Effector CD8-positive, alpha-beta T cell (primary cell): ENCODE measurements at places on chromosomes 7 and 10.

DNA sequence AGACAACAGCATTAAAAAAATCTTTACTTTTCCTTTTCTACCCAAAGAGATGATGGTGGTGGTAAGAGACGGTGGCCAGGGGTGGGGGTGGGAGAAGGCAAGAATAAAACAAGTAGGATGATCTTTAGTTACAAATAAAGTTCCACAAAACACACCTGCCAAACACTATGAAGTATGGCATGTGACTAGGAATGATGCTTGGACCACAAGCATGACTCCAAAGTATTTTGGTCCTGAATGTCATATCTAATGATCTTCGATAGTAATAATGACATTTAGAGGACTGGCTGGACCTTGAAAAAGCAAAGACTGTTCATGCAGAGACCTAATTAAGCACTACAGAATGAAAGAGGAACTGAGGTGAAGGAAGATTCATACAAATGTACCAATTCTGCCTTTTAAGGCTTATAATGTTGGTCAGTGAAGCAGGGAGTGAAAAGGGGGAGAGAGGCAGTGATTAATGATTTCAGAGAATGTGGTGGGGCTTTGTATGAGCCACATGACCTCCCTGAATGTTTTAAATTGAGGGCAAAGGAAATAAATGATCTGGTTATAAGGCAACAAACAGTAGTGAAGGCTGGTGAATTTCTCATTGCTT, 29.6 kb upstream of the DKK1 start:
- no peak for DNase-seq

GRCh38 chr7:135359615-135360014, 126.0 kb downstream of the STRA8 start:
- no peak for DNase-seq

GRCh38 chr7:22351329-22351692, 5.6 kb downstream of the RAPGEF5 start:
- no peak for DNase-seq

DNA sequence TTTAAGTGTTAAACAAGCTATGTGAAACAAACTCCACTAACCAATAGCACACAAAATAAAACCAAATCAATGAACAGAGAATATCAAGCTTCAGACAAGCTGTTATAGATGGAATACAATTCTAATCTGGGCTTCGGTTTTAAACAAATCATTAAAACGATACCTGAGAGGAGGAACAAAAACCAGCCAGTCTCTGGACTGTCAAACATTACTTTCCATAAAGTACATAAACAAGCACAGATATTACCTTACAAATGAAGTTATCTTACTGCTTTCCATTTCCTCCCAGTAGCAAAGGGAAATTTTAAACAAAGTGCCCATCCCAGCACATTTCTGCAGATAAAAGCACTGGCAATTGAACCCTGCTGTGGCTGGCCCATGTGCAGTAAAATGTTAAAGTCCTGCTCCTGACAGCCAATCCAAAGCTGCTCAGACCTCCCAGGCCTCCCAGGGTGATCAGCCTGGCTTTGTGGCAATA, 128.0 kb downstream of the NRCAM start:
- no peak for DNase-seq

DNA sequence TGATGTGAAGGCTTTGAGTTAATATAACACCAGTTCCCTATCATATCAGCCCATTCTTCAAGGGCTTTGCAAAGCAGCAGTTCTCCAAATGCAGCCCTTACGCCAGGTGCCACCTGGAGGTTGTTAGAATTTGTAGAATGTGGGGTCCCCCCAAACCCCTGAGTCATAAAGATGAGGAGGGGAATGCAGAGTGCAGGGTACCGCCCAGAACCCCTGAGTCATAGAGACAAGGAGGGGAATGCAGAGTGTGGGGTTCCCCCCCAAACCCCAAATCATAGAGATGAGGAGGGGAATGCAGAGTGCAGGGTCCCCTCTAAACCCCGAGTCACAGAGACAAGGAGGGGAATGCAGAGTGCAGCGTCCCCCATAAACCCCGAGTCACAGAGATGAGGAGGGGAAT, 605.8 kb downstream of the PTPRN2 start:
- DNase-seq: no peak

DNA sequence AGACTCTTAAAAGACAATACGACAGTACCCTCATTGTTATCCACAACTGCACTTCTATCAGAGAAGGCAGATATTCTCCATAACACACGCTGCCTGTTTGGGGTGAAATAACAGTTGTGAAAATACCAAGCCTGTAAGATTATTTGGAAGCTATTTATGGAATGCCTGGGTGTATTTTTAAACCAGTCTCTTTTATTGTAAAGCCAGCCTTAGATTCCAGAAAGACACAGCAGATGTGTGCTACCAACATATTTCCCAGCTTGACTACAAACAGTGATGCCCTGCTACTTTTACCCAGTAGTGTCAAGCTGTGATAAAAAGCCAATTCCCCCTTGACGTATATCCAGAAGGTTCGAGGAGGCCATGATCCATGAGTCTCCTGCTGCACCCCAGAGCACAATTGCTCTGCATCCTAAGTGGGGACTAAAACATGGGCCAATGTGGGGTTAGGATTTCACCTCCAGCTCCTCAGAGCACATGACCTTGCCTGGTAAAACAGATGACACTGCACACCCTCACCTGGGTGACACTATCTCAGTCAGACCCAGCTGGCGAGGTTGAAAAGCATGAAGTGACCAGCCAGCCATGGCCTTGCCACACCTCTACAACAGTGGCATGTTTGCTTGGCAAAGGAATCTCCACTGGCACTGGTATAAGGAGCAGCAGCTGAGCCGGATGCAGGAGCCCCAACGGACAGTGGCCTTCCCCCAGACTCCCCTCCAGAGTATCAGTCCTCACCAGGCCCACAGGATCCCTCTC, 62.2 kb downstream of the GFRA1 start:
- no peak for DNase-seq

DNA sequence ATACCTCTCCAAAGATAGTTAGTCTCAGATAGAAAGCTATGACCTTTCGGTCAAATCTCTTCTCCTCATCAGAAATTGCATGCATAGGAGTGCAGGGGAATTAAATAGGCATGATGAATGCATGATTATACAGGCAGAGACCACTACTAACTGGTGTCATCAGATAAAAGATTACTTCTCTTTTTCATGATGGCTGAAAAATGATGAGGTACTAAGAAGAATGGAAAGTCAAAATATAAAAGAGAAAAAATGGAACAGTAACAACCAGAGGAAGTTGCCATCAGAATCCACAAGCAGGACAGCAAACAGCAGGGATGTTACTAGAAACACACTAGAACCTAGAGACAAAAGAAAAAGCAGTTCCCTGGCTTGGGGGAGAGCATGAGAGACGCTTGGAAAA, 31.6 kb downstream of the CTTNBP2 start:
- DNase-seq: no peak

DNA sequence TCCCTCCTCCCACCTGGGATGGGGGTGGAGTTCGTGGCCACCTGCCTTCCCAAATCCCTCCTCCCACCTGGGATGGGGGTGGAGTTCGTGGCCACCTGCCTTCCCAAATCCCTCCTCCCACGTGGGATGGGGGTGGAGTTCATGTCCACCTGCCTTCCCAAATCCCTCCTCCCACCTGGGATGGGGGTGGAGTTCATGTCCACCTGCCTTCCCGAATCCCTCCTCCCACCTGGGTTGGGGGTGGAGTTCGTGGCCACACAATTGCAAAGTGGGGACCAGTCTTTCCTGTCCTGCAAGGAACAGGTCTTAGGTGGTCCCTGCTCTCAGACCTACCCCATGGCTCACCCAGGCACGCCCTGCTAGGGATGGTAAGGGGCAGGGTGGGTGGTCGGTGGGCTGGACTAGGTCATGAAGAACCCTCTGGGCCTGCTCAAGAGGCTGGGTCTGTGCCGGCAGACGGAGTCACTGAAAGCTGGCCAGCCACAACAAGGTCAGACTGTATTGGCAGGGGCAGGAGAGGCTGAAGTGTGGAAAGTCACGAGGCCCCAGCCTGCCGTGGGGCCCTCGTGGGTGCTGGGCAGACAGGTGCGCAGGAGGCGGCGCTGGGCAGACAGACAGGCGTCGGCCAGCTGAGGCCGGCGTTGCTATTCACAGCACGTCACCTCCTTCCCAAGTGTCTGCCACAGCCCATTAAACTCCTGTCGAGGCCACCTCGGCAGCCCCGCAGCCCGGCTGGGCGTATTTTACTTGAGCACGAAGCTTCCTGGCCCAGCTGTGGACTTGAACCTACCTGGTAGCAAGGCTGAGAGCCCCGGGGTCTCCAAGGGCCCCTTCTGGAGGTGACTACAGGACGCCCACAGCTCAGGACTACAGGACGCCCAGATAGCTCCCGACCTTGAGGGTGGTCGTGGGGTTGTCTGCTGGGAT, 4.1 kb downstream of the KNDC1 start:
- no peak for DNase-seq
